Breast epithelium (tissue), 4 donors: ENCODE measurements at places on chromosomes 6 and 20. TPM values are rescaled to one million over a fixed set of nuclear protein-coding genes. Genes with fewer than 3 reads are reported as not detected.

The TNNC2 gene
- total RNA-seq, result 4.8 TPM

The ADGRF1 gene
- total RNA-seq, result 3.5 TPM

The ZBTB46 gene
- 18.7 TPM for total RNA-seq

The SEMG1 gene
- not detected for total RNA-seq

The CDSN gene
- not detected for total RNA-seq

The LCA5 gene
- 15.2 TPM for total RNA-seq

The TGM3 gene
- not detected for total RNA-seq

The CAGE1 gene
- not detected for total RNA-seq

The DLL1 gene
- 3.8 TPM for total RNA-seq

The PEX3 gene
- total RNA-seq, result 12.0 TPM

The DSP gene
- 2.1 TPM for total RNA-seq

The IRF4 gene
- 25.2 TPM for total RNA-seq

The FRK gene
- 0.64 TPM for total RNA-seq

The SLC26A8 gene
- 0.48 TPM for total RNA-seq

The TCP11 gene
- total RNA-seq, result 0.66 TPM
